Nucleus accumbens (tissue), 56 donors: ENCODE measurements at places on chromosomes 11 and 22.

- DNase-seq: no peak
Observed at GRCh38 chr11:93524173-93524536, 19.0 kb downstream of the SMCO4 start.

- DNase-seq: peak; percentile 12
Observed at GRCh38 chr22:35684270-35684700, 33.4 kb upstream of the APOL5 start.

- no peak for DNase-seq
Observed at GRCh38 chr22:44759001-44759400, 6.6 kb downstream of the ARHGAP8 start.

GRCh38 chr22:40436505-40437431 lies 66.4 kb downstream of the SGSM3 start:
- peak; percentile 22 for DNase-seq

DNA sequence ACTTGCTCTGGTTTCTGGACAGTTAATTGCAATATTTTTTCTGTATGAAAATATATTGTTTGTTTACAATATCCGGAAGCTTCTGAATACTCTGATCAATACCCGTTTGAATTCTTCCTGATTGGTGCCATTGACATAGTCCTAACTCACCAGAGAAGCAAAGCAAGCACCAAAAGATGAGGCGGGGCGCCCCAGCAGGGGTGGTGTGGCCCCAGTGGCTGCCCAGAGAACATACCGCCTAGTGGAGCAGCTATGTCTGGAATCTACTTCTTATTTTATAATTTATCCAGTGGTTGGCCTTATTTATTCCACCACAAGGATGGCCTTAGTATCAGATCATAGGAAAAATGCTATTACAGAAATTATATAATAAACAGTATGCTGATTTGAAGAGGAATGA lies 610.7 kb downstream of the JRKL start:
- no peak for DNase-seq
